ENCODE measurements at places on chromosomes 1 and 21. TPM values are rescaled to one million over a fixed set of nuclear protein-coding genes. Genes with fewer than 3 reads are reported as not detected.

Gene HYI
- total RNA-seq = 47.3 TPM

DNA sequence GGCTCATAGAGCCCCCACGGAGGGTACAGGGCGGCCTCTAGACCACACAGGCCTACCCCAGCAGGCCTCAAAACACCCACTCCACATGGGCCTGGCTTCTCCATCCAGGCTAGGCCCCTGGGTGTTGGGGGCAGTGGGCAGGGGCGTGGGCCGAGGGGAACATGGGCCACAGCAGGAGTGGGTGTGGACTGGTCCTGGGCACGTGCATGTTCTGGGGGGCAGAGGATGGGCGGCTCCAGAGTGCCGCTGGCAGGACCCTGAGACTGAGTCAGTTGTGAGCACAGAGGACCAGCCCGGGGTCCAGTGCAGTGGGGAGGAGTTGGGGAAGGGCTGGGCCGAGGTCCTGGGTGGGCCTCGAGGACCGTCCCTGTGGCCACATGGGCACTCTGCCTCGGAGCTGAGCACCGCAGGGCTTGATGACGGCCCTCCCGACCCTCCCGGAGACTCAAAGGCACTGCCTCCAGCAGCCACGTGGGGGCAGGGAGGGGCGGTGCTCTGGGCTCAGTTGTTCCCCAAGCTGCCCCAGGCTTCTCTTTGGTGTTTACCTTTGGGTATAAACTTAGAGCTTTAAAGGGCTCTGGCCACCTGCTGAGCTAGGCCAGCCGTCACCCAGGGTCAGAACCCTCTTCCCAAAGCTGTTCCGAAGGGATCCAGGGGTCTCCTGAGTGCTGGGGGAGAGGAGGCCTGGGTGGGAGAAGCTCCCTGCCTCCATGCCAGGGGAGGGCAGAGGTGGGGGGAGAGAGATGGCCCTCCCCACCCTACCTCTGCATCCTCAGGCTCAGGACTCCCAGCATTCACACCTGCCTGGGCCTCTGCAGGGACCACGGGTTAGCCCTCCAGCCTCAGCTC, 79.9 kb downstream of the MORN1 start:
- H3K27ac ChIP-seq = peak overlapping the region; percentile 90
- H3K36me3 ChIP-seq = peaks cover 28% of the 10 kb centered on the region
- peaks cover 14% of the 10 kb centered on the region for H3K27me3 ChIP-seq
- H3K4me3 ChIP-seq = no peak overlapping the region
- peaks cover 67% of the 10 kb centered on the region for H3K4me1 ChIP-seq
- DNase-seq = peak; percentile 89

- no peak overlapping the region for H3K27ac ChIP-seq
- DNase-seq = no peak
- no peaks in the 10 kb centered on the region for H3K27me3 ChIP-seq
- H3K4me1 ChIP-seq = no peaks in the 10 kb centered on the region
Observed at GRCh38 chr1:61618755-61619154, 106.2 kb downstream of the TM2D1 start.

DNA sequence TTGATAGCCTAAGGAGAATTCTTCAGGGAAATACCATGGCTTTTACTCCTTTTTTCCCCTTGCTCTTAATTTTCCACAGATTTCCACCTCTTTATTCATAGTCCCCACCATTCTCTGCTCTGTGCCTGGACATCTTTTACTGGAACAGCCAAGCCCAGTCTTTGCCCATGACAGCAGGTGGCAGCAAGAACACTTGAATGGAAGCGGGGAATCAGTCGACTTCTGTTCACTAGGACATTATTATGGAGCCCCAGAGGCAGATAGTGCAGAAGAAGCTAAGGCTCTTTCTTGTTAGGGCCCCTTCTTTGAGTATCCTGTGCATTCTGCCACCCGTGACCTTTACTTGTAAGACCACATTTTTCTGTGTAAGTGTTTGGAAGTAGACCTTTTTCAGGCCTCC, 6.3 kb downstream of the OR14I1 start:
- no peaks in the 10 kb centered on the region for H3K36me3 ChIP-seq
- no peaks in the 10 kb centered on the region for H3K4me1 ChIP-seq
- H3K4me3 ChIP-seq = no peak overlapping the region
- H3K27me3 ChIP-seq = no peaks in the 10 kb centered on the region
- no peak for DNase-seq

- DNase-seq = no peak
- no peak overlapping the region for H3K27ac ChIP-seq
- H3K4me1 ChIP-seq = no peaks in the 10 kb centered on the region
- no peaks in the 10 kb centered on the region for H3K36me3 ChIP-seq
Observed at GRCh38 chr1:184635980-184636431, 118.7 kb downstream of the EDEM3 start.

DNA sequence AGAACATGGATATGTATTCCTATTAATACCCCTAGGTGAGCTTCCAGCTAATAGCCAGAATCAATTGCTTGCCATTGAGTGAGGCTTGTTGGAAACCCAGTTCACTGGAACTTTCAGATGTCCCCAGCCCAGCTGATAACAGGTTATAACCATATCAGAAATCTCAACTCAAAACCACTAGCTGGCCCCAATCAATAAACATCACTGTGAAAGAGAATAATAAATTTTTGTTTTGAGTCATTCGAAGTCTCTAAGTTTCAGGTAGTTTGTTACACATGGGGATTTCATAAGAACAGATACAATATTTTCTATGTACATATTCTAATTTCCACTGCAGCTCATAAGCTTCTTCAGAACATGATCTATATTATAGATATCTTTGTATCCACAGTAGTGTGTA, 162.9 kb upstream of the SNX7 start:
- H3K4me1 ChIP-seq = no peaks in the 10 kb centered on the region
- no peak overlapping the region for H3K27ac ChIP-seq
- H3K4me3 ChIP-seq = no peak overlapping the region
- no peaks in the 10 kb centered on the region for H3K36me3 ChIP-seq
- no peaks in the 10 kb centered on the region for H3K27me3 ChIP-seq
